ENCODE measurements at places on chromosomes 13 and 19. TPM values are rescaled to one million over a fixed set of nuclear protein-coding genes. Genes with fewer than 3 reads are reported as not detected.

- DNase-seq: no peak
Measured at GRCh38 chr13:99630269-99630898, 129.1 kb downstream of the TM9SF2 start.

DNA sequence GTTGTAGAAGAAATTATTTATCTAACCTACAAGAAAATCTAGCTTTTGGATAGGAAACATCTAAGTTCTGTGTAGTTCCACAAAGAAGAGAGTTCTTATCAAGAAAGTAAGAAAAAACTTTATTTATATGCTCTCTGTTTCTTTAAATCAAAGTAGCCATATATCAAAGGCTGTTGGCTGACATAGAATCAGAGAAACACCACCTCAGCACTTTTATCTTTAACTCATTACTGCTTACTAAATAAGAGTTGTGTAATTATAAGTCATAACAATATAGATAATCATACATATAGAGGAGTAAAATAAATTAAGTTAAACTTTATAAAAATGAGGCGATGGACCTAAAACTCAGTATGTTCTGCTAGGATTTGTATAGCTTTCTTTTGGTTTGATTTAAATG is 570.6 kb downstream of the PCDH17 start:
- no peak for DNase-seq

DNA sequence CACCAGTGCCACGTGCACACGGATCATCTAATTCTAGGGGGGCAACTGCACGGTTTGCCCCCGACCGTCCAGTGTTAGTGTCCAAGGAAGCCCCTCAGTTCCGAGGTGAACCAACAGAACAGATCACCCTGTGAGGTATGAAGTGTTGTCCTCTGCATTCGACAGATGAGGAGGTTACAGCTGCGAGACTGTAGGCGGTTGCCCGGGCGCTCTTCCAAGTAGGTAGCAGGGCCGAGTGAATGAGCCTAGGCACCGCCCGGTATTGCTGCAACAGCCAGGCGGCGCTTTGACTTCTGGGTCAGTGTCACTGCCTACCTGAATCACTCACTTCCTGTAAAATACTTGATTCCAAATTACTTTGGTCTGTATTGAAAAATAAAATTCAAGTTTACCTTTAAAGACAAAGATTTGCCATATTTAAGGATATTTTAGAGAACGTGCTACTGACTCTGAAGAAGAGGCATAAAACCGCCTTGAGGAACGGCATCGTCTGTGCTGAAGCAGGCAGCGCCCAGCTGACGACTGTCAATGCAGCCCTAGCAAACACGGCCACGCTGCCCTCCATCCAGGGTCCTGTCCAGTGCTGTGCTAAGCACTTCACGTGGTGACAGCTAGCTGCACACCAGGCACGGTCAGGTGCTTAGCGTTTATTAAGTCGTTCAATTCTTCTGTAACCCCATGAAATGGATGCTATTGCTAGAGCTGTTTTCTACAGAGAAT is 19.3 kb upstream of the RASA3 start:
- no peak for DNase-seq

DNA sequence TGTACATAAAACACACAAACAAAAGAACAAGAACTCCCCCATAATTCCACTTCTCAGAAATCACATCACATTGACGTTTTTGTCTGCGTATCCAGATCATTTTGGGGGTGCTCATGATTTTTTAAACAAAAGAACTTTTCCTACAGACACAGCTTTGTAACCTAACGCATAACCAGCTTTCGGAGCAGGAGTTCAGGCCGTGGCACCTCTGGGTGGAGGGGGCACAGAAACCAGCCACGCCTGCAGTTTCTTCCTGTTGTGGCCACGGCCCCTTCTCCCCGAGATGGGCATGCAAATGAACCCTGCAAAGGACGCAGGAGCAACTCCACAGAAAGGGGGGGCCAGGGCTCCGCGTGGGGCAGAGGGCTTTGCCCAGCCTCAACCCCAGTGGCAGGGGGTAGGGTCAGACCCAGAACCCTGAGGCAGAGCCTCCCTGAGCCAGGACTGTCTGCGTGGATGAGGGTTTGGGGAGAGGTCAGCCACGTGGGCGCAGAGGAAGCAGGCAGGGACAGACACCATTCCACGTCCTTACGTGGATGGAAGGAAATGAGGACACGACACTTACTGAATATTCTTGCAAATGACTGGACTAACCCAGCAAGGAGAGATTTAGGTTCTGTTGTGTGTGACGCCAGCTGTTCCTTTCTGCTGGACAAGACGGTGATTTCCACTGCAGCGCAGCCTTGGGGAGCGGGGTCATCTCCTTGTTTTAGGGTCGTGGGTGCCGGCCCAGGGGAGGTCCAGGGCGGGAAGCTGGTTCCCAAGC is 64.4 kb downstream of the RASA3 start:
- DNase-seq: no peak

DNA sequence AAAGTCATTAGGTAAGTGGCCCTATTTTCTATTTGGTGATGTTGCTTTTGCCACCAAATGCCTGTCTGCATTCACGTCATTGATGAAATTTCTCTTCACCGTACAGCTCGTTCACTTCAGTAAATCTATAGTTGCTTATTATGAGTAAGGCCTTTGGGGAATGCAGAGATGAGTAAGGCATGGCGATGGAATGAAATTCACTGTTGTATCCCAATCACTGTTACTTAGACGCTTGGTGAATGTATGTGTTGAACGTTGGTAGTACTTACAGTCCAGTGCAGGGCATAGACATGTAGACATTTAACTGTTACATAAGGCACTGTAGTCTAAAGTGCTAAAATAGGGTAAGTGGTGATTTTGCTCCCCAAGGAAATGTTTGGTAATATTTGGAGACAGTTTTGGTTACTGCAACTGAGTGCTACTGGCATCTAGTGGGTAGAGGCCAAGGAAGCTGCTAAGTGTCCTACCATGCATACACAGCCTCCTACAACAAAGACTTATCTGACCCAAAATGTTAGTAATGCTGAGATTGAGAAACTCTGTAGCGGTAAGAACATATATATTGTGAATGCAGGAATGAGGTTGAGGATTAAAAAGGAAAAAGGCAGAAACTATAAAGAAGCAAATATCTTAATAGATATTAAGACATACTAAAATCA is 5.8 kb downstream of the AKAP11 start:
- no peak for DNase-seq

The CEACAM20 gene
- not detected for polyA plus RNA-seq
